ENCODE measurements at places on chromosomes 2 and 18. TPM values are rescaled to one million over a fixed set of nuclear protein-coding genes. Genes with fewer than 3 reads are reported as not detected.

DNA sequence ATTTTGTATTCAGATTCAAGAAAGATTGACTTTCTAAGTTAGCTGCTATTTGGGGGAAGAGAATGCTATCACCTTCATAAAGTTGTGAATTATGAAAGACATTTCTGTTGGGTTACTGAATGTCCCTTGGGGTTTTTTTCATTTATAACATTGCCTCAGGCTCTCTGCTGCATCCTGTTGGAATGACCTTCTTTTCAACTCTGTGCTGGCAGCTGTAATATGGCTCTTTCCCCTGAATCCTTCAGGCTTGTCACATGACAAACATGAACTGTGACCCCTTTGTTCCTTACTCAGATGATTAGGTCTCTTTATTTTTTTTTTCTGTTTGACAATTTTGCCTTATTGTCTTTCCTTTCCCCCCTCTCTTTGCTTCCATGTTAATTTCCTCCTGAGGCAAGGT lies 159.8 kb downstream of the TAF4B start:
- peak overlapping the region; percentile 73 for H3K27ac ChIP-seq
- H3K4me1 ChIP-seq: peaks cover 15% of the 10 kb centered on the region
- no peak for DNase-seq
- H3K27me3 ChIP-seq: no peaks in the 10 kb centered on the region
- no peak overlapping the region for H3K4me3 ChIP-seq

The AKAIN1 gene
- total RNA-seq: not detected

The CRYBA2 gene
- total RNA-seq: not detected

- H3K27ac ChIP-seq: no peak overlapping the region
- no peak for DNase-seq
- no peak overlapping the region for H3K4me3 ChIP-seq
- H3K4me1 ChIP-seq: no peaks in the 10 kb centered on the region
These were observed 93.7 kb downstream of the IRS1 start for GRCh38 chr2:226705965-226706364.

The BUB1 gene
- total RNA-seq: 2.5 TPM

DNA sequence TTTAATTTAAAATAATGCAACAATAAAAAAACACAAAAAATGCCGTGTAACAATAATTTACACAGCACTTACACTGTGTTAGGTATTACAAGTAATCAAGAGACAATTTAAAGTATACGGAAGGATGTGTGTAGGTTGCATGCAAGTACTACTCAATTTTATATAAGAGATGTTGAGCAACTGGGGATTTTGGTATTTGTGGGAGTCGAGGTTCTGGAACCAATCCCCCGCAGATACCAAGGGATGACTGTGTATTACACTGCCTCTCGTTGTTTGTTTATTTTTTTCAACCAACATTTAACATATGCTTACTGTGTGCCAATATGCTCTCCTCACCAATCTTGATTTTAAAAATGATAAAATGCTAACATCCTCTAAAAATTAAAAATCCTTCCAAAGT lies 24.8 kb downstream of the MAP3K2 start:
- DNase-seq: no peak
- no peaks in the 10 kb centered on the region for H3K27me3 ChIP-seq
- no peak overlapping the region for H3K27ac ChIP-seq
- H3K36me3 ChIP-seq: no peaks in the 10 kb centered on the region

The ELOA2 gene
- not detected for total RNA-seq

GRCh38 chr2:20425371-20425881 lies 21.4 kb upstream of the RHOB start:
- DNase-seq: no peak
- peaks cover 13% of the 10 kb centered on the region for H3K4me1 ChIP-seq
- H3K4me3 ChIP-seq: no peak overlapping the region

DNA sequence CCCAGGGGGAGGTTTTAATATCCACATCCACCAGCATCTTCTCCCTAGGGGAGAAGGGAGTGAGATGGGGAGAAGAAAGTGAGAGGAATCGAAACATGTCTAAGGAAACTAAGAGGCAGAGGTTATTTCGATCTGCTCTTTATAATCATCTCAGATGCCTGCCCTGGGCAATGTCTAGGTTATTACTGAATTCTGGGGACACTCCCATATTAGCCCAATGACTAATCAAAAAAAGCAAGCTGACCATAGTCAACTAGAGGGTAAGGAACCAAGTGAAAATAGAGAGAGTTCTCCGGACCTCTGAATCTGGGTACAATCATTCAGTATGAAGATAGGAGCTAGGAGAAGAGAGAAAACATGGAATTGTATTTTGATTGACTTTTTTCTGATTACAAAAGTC lies 56.7 kb upstream of the EML4 start:
- H3K4me1 ChIP-seq: no peaks in the 10 kb centered on the region
- H3K4me3 ChIP-seq: no peak overlapping the region
- H3K27ac ChIP-seq: no peak overlapping the region

- H3K36me3 ChIP-seq: no peaks in the 10 kb centered on the region
- no peak overlapping the region for H3K4me3 ChIP-seq
- H3K4me1 ChIP-seq: no peaks in the 10 kb centered on the region
These were observed 100.1 kb downstream of the THADA start for GRCh38 chr2:43495727-43496126.

The UGT1A10 gene
- total RNA-seq: not detected

- no peak overlapping the region for H3K4me3 ChIP-seq
- no peaks in the 10 kb centered on the region for H3K4me1 ChIP-seq
- no peak for DNase-seq
- H3K27ac ChIP-seq: no peak overlapping the region
These were observed 13.6 kb downstream of the HADHA start for GRCh38 chr2:26230806-26231205.

- no peak overlapping the region for H3K4me3 ChIP-seq
- DNase-seq: no peak
- H3K4me1 ChIP-seq: no peaks in the 10 kb centered on the region
- H3K36me3 ChIP-seq: no peaks in the 10 kb centered on the region
- no peaks in the 10 kb centered on the region for H3K27me3 ChIP-seq
These were observed 32.4 kb upstream of the MRPL19 start for GRCh38 chr2:75614162-75614651.

The LDLRAD4 gene
- total RNA-seq: 42.9 TPM

The TBC1D8 gene
- total RNA-seq: 89.7 TPM

- no peak for DNase-seq
- H3K27ac ChIP-seq: no peak overlapping the region
- H3K36me3 ChIP-seq: no peaks in the 10 kb centered on the region
- H3K4me1 ChIP-seq: no peaks in the 10 kb centered on the region
These were observed 48.5 kb upstream of the LYPD6B start for GRCh38 chr2:148989882-148990493.

The C1QL2 gene
- 0.15 TPM for total RNA-seq

- H3K36me3 ChIP-seq: no peaks in the 10 kb centered on the region
- peak overlapping the region; percentile 46 for H3K4me3 ChIP-seq
- H3K27me3 ChIP-seq: no peaks in the 10 kb centered on the region
These were observed 35.2 kb downstream of the ST3GAL5 start for GRCh38 chr2:85853499-85854165.

DNA sequence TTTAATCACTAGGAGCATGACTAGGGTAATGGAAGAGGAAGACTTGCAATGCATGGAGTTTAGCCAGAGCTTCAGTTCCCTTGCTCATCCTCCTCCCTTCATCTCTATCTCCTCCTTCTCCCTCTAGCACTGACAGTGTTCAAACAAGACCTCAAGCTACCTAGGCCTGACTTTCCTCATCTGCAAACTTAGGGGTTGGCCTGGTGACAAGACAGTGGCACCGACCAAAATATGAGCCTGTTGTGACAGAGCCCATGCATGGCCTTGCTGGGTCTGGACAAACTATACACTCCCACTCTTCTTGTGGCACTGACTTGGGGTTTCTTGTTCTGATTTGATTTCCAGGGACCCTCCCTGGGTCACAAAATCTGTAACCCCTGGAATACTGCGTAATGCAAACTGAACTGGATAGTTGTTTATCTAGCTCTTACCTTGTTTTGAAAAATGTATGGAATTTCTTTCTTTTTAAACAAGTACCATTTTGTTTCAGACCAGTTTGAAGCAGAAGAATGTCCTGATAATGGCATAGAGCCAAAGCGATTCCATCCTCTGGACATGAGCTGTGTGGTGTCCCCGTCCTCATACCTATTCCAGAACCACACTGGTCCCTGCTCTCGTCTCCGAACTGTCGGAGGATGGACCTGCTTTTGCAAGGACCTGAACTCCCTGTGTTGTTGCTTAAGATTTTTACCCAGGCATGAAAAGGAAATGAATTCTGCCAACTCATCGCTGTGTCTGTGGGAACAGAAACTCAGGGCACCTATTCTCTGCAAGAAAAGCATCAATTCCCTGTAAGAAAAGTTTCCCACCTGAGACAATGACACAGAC lies 33.4 kb upstream of the PPP4R1 start:
- no peak overlapping the region for H3K27ac ChIP-seq
- no peak for DNase-seq
- no peaks in the 10 kb centered on the region for H3K4me1 ChIP-seq
- H3K36me3 ChIP-seq: no peaks in the 10 kb centered on the region
- H3K4me3 ChIP-seq: no peak overlapping the region
- no peaks in the 10 kb centered on the region for H3K27me3 ChIP-seq

The BMP10 gene
- not detected for total RNA-seq

GRCh38 chr2:98341241-98341640 lies 5.0 kb upstream of the CNGA3 start:
- no peaks in the 10 kb centered on the region for H3K36me3 ChIP-seq
- no peak overlapping the region for H3K27ac ChIP-seq
- no peaks in the 10 kb centered on the region for H3K27me3 ChIP-seq
- no peaks in the 10 kb centered on the region for H3K4me1 ChIP-seq
- no peak for DNase-seq
- no peak overlapping the region for H3K4me3 ChIP-seq

DNA sequence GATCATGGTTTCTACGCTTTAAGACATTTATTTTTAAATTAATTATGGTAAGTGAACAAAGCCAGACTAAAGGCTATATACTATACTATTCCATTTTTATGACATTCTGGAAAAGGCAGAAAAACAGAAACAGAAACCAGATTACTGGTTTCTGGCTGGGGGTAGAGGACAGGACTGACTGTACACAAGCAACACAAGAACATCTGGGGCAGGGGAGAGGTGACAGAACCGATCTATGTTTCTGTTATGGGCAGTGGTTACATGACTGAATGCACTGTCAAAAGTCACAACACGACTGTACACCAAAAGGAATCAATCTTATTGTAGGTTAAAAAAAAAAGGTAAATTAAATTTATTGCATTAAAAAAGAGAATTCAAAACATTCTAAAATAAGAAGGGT lies 64.7 kb downstream of the PTPN2 start:
- no peaks in the 10 kb centered on the region for H3K36me3 ChIP-seq
- DNase-seq: no peak
- H3K27me3 ChIP-seq: no peaks in the 10 kb centered on the region

The IL1RN gene
- 1.6 TPM for total RNA-seq

DNA sequence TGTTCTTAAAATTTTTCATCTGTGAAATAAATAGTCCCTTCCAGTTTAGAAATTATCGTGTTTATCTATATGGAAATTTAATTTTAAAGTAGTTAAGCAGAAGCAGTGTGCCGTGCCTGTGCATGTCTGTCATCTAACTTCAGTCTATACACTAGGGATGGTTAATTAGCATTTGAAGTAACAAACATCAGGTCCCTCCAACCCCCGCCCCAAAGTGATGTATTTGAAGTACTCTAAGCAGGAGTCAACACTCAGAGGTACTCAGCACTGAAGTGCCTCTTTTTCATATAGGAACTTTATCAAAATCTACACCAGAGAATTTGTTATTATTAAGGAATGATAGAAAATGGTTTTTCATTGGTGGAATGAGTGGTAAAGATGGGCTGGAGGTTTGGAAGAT lies 33.0 kb downstream of the LANCL1 start:
- H3K27me3 ChIP-seq: no peaks in the 10 kb centered on the region
- no peak for DNase-seq
- no peaks in the 10 kb centered on the region for H3K36me3 ChIP-seq
- H3K4me1 ChIP-seq: no peaks in the 10 kb centered on the region

The TMEM127 gene
- 44.5 TPM for total RNA-seq

The ITPRIPL1 gene
- total RNA-seq: 11.1 TPM

The TGFA gene
- total RNA-seq: 4.9 TPM

- no peak for DNase-seq
- H3K27me3 ChIP-seq: no peaks in the 10 kb centered on the region
- H3K4me3 ChIP-seq: no peak overlapping the region
- H3K36me3 ChIP-seq: no peaks in the 10 kb centered on the region
These were observed 22.8 kb downstream of the CIDEA start for GRCh38 chr18:12276736-12277554.

The GCG gene
- total RNA-seq: not detected

- no peak for DNase-seq
- no peaks in the 10 kb centered on the region for H3K27me3 ChIP-seq
These were observed 30.2 kb upstream of the MEX3C start for GRCh38 chr18:51227660-51228059.

GRCh38 chr18:74742573-74743243 lies 145.0 kb downstream of the ZNF407 start:
- no peaks in the 10 kb centered on the region for H3K27me3 ChIP-seq
- H3K36me3 ChIP-seq: no peaks in the 10 kb centered on the region
- H3K4me3 ChIP-seq: no peak overlapping the region
- no peaks in the 10 kb centered on the region for H3K4me1 ChIP-seq

DNA sequence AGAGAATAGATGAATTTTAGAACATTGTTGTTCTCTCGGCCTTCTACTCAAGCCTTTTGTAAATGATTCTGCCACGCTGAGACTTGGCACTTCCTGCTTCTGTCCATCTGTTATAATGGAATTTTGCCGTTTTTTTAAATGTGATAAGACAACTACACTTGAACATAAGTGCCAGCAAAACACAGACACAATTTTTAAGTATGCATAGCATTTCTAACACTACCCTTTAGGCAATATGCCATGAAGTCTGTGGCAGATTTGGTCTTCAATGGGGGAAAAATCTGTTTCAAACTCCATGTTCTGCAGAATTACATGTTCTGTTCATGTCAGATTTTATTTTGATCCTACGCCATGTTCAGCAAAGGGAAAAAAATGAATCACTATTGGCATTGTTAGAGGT lies 1170.7 kb upstream of the SLC39A10 start:
- no peak overlapping the region for H3K4me3 ChIP-seq
- no peak for DNase-seq
- H3K4me1 ChIP-seq: no peaks in the 10 kb centered on the region
- no peak overlapping the region for H3K27ac ChIP-seq

DNA sequence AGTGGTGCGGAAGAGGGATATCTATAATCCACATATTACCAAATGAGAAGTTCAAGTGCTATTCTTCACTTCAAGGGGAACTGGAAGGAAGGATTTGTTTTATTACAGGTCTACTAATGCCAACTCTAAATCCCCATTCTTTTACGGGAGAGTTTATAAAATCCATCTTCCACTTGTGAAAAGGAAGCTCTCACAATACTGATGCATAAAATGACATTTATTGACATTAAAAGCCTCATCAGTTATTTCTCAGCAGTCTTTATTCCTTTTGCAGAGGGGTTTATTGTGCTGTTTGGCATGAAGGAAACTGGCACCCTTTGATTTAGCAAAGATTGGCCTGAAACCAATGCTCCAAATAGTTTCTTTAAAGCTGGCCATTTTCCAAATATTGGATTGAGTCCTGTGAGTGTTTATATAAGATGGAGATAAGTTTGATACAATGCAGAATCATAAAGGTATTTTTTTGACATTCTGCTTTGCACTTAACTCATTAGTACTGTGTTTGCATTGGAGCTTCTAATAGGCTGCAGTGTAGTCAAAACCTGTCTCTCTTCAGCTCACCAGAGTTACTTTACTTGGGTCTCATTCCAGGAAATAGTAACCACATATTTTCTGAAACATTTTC lies 26.6 kb downstream of the LRP1B start:
- no peak overlapping the region for H3K27ac ChIP-seq
- no peak overlapping the region for H3K4me3 ChIP-seq
- H3K27me3 ChIP-seq: no peaks in the 10 kb centered on the region
